Epithelial cell of proximal tubule (primary cell): ENCODE measurements at places on chromosomes 6 and 20.
A peak's percentile ranks its signal among the peaks of the same experiment; 100 is the strongest.

GRCh38 chr6:127190552-127190951 is 72.1 kb downstream of the RSPO3 start:
- no peak for DNase-seq

DNA sequence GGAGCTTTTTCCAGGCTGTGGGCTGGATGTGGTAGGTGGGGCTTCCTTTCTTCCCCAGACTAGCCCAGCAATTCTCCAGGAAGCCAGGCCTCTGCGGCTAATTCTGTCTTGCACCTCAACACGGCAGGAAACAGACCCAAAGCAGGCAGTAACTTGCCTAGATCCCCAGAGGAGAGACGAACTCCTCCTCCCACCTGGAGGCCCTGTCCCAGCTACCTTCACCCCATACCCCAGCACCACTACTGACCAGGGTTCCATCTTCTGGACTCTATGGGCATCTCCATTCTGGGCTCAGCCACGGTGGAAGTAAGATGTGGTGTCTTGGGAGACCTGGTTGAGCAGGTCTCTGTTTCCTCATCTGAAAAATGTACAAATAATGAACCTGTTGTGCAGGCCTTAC is 48.4 kb upstream of the ZNF337 start:
- no peak for DNase-seq

DNA sequence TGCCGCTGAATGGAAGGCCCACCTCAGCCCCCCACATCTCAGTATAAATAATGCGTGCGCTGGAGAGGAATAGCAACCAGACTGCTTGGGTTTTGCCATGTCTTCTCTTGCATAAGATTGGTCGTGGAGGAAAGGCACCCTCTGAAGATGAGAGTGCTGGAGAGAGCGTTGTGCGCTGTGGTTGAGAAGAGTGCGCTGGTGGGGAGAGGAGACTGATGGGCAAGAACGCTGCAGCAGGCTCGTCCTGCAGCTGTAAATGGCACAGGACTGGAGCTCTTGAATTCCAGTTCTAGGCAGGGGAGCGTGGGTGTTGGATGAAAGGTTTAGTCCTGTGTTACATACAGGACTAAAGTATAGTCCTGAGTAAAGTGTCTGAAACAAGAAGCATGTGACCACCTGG is 51.5 kb downstream of the RPRD1B start:
- no peak for DNase-seq

DNA sequence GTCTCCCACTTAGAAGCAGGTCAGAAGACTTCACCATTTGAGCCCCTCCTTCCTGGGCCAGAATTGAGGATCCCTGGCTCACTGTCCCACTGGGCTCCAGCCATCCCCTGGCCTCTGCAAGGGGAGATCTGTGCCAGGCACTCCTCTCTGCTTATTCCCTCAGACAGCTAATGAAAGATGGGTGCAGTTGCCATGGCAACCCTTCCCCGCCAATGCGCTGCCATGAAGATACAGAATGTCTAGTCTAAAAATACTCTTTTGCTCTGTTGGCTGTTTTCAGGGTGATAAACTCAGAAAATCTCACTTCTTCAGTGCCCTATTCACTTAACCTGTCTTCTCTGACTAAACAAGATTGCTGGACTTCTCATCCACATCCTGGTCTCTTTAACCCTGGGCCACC is 13.6 kb upstream of the TTLL2 start:
- no peak for DNase-seq

DNA sequence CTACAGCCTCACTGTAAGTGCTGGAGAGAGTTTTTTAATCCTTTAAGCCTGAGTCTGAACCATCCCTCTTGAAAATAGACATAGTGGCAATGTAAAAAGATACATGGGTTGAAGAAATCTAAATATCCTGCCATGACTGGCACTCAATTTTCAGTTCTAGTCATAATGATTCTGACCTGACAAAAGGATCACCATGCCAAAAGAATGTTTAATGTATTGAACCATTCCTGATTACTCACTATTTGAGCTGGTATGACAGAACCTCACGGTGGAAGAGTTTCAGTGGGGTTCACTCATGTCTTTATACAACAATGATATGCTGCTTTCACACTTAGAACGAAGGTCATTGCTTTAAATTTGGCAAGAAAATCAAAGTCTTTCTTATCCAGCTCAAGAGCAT is 93.4 kb downstream of the HIVEP2 start:
- DNase-seq: no peak

DNA sequence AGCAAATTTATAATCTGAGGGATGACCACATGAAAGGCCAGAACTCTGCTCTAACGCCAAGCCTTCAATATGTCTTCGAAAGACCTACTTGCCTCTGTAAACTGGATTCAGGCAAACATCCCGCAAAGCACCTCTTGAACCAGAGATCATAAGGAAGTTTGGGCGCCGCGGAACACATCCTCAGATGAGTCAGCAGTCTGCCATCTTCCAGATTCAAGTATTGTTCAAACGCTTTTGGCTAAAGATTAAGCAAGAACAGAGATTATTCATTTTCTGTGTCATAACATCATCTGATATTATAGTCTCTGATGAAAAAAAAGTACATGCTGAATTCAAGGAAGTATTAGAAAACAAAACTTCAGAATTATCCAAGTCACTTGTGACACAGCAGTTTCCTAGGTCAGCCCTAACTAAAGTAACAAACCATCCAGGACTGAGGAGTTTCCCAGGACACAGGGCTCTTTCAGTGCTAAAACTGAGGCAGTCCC is 20.8 kb downstream of the TBC1D7 start:
- DNase-seq: no peak

GRCh38 chr6:165566088-165566828 is 96.8 kb downstream of the PDE10A start:
- no peak for DNase-seq

DNA sequence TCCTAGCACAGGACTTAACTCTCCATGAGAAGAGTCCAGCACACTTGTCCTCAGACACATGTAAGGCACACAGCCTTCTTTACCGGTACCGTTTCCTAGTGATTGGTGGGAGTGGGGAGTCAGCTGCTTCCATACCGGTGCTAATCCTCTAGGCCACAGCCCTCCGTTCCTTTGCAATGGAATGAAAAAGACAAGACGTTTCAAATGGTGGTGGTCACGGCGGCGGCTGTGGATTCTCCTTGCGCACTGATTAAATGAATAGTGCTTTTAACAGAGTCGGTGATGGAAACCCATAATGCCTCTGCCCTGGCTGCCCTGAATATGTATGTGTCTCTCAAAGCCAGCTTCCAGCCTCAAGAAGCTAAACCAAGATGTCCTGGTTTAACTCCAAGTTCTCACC is 34.8 kb upstream of the GABRR1 start:
- no peak for DNase-seq

DNA sequence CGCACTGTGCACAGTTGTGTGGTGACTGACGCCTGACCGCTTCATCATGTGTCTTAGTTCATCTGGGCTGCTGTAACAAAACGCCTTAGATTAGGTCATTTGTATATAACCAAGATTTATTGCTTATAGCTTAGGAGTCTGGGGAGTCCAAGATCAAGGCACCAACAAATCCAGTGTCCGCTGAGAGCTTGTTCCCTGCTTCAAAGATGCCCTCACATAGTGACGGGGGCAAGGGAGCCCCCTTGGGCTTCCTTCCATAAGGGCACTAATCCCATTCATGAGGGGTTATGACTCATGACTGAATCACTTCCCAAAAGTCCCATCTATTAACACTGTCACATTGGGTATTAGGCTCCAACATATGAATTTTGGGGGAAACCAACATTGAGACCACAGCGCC is 34.6 kb downstream of the CYP24A1 start:
- DNase-seq: no peak

DNA sequence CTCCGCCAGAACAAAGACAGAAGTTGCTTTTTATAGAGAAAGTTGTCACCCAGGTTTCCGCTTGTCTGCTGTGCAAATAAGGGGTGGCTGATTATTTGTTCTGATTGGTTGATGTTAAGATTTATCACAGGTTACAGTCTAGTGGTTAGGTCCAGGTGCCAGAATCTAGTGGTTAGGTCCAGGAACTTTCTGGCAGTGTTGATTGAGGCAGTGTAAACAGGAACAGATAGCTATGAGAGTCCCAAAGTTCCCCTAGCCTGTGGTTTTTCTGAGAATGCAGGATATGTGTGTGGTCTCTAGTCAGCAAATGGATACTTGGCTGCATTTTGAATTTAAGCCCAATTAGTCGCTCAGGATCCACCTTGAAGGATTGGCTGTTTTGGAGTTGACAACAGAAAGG is 148.0 kb downstream of the TMEM200A start:
- DNase-seq: peak; percentile 61

- no peak for DNase-seq
Observed at GRCh38 chr6:135192256-135193174, 11.4 kb downstream of the MYB start.

DNA sequence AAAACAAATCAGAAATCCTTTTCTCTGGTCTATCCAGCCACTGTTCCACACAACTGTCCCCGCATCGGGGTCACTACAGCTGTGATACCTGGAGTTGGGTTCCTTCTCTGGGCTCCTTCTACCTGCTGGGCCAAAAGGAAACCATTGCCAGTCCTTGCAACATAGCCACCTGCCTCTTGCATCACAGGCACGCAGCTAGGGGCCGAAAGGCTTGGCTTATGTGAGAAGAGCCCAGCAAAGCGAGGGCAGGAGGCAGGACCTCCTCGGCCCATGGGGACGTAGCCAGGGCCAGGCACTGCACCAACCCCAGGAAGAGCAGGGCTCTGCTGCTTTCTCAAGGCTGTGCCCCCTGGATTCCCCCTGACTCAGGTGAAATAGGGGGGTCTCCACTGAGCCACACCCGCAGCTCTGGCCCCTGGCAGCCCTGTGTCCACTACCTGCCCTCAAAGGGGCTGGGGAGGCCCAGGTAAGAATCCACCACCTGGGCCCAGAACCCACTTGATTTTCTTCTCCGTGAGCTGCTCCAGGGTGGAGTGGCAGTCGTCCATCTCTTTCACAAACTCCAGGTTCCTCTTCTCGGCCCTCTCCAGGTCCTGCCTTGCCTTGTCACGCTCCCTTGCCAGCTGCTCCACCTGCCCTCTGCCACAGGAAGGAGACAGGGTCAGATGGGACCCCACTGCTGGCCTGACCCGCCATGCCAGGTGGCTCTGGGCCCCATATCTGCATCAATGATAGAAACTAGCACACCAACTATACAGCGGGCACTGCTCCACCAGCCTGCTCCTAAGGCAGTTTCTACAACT is 88.9 kb downstream of the GINS1 start:
- no peak for DNase-seq

GRCh38 chr6:86706449-86706848 is 230.9 kb upstream of the HTR1E start:
- no peak for DNase-seq

- DNase-seq: no peak
Observed at GRCh38 chr6:167548451-167548850, 223.6 kb downstream of the TTLL2 start.

DNA sequence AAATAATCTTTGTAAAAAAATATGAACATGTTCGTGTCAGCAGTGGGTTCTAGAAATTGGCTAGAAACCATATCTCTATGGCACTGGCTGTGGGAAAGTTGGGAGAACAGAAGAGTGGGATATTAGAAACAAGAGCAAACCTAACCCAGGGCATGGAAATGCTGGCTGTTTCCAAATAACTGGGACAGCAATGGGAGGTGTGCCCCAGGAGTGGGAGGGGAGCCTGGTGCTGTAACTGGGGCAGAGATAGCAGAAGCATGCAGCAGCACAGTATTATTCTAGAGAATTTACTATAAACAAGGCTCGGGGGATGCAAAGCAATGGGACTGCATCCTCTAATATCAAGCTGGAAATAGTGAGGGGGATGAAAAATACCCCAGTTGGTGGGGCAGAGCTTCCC is 175.0 kb downstream of the KIF6 start:
- DNase-seq: no peak

GRCh38 chr6:112338166-112338709 is 8.9 kb upstream of the RFPL4B start:
- DNase-seq: peak; percentile 25

- peak; percentile 82 for DNase-seq
Observed at GRCh38 chr6:55758156-55758937, 117.0 kb downstream of the BMP5 start.
